ENCODE measurements at places on chromosomes 6 and 20.

DNA sequence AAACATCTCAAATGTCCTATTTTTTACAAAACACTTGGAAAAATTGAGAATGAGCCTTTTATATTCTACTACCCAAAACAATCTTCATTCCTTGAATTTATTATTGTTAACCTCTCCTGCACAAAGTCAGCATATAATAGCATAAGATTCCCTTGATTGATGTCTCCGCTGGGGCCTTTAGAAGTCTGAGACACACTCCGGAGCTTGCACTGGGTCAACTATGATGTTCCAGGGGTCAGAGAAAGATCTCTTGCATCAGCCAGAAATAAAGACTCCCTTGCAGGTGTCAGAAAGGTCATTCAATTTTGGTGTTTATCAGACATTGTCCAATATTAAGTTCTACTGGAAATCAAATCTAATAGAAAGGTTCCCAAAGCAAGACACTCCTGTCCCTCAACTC lies 29.7 kb upstream of the NHSL1 start:
- no peak for DNase-seq

DNA sequence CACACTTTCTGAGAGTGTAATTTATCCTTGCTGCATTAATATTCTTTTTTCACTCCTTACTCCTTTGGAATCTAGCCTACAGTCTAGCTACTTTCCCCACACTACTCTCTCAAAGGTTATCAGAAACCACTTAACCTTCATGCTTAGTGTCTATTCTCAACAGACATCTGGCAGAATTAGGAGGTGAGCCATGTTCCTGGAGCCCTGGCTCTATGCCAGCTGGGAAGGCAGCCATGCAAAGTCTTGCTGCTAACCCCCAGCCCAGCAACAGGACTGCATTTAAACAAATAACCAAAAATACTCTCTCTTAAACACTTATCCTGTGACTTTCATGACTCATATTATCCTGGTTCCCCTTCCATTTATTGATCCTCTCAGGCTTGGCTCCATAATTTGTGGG lies 260.2 kb downstream of the BCKDHB start:
- no peak for DNase-seq

DNA sequence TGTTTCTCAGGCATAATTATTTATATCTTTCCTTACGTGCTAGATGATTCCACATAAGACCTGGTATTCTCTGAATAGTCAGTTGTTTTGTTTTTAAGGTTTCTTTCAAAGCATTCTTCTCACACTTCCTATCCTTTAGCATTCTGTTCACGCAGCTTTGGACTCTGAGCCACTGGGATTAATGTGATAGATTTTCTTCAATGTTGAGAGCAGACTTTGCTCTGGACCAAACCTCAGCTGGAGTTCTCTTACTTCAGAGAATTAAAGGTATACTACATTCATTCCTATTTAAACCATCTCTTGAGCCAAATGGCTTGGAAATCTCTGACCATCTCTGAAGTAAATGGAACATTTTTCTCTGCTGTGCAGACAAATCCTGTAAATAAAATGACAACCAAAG lies 70.7 kb upstream of the TRAF3IP2 start:
- no peak for DNase-seq

DNA sequence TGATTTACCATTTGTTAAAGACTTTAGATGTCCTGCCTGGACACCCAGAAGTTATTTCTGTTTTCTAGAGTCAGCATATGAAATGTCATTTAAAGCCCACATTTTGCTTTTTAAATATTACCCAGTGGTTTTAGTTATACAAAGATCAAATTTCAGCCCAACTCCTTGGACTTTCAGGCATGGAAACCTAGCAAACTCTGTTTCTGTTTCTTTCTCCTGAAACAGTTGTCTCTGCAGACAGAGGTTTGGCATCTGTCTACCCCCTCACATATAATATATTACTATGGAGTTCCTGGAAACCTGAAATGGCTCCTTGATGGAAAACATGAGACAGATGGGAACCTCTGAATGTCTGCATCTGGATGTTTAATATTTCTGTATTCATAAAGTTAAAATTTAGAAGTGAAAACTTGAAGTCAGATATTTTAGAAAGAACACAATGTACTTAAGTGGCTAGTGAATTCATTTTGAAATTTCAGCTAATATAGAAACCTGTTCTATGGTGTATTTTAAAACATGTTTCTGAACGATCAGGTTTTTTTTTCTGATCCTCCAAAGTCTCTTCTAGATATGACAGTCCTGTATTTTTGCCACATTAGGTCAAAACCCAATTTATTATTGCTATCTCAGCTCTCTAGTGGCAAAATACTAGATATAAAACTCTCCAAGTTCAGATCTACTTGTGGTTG lies 743.3 kb downstream of the CD109 start:
- no peak for DNase-seq

DNA sequence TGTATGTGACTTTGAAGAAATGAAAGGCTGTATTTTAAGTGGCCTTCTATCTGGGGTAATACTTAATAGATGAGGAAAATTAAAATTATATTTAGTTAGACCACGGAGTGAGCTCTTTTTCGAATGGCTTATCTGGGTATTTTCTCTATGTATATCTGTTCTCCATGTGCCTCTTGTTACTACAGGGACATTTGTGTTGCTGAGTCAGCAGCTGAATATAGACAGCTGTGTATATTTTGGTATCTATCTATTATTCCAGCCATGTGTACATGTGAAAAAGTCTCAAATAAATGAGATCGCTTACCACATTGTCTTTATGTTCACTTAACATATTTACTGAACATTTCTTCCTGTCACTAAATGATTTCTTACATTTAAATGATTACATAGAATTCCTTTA lies 57.2 kb downstream of the TMEM200A start:
- DNase-seq = no peak

GRCh38 chr6:166203003-166203640 lies 35.5 kb upstream of the TBXT start:
- no peak for DNase-seq

DNA sequence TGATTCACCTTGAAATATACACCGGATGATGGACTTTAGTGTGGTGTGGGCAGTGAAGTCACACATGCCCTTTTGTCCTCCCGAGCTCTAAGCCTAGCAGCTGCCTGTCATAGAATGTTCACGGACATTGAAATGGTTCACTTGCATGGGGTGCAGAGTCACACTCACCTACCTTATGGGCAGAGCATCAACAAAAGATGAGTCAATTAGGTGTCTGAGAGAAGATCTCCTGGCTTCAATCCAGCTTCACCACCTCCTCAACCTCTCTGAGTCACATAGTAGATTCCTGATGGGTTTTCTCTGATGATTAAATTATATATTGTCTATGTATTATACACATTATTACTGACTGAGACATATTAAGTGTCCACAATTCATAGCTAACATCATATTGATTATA lies 48.1 kb upstream of the HLA-E start:
- DNase-seq = no peak

DNA sequence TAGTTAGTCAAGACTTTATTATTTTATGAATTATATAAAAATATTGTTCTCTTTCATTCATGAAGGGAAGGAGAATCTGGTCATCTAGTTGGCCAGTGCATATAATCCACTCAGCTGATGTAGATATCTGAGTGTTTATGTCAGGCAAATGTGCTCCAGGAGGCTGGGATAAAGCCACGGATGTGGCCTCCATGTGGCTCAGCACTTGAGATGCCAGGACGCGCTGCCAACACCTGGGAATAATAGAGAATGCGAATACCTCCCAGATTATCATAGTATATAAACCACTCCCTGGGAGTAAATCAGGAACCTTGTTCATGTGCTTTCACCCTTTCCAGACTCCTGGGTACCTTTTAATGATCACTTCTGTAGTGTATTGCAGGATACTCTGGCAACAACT lies 1006.0 kb downstream of the KIF16B start:
- DNase-seq = no peak

GRCh38 chr6:30712441-30712945 lies 4.6 kb downstream of the MDC1 start:
- no peak for DNase-seq

DNA sequence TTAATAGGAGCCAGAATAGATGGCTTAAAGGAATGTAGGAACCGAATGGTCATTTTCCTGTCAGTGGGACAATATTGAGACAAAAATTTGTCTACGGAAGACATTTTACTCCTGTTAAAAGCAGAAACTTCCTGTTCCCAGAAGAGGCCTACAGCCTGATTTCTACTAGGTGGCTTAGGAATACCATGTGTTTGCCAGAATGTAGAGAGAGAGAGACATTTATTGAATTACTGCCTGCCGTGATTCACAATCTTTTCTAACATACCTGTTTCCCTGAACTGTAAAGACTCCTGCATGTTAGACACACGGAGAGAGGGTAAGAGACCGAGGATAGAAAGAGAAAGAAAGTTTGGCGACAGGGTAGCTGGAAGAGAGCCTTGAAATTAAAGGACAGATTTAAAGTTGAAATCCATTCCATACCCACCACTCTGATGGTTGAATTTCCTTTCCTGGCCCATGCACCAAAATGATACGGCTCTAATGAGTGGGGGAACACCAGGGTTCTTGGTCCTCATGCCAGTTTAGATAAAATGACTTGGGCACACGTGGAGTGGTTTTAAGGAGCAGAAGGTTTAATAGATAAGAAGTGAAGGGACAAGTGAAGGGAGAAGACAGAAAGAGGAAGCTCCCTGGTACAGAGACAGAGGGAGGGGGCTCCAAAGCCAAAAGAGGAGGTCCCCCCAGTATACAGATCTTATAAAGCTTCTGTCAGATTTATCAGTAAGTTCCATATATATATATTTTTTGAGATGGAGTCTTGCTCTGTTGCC lies 22.5 kb downstream of the NCOA3 start:
- no peak for DNase-seq

DNA sequence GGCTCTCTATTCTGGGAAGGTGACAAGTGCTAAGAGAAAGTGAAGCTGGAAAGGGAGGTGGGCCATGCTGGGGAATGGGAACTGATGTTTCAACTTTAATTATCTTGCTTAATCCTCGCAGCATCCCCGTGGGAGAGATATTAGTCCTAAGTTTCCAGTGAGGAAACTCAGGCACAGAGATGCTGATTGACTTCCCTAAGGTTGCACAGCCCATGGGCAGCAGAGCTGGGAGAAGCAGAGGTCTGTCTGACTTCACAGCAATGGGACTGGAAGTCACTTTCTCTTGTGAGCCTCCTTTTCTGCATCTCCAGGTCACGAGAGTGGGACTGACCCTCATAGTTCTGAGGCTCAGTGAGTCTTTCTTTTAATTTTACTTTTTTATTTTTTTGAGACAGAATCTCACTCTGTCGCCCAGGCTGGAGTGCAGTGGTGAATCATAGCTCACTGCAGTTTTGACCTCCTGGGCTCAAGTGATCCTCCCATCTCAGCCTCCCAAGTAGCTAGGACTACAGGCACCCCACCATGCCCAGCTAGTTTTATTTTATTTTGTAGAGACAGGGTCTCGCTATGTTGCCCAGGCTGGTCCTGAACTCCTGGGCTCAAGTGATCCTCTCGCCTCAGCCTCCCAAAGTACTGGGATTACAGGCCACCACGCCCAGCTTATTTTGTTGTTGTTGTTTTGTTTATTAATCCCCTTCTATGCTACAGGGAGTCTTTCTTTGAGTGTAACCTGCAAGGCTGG lies 2.6 kb downstream of the RAB44 start:
- no peak for DNase-seq

GRCh38 chr6:3228046-3228671 lies 706 bp upstream of the TUBB2B start:
- DNase-seq = no peak

- no peak for DNase-seq
Measured at GRCh38 chr6:143634486-143634885, 43.3 kb upstream of the PHACTR2 start.

GRCh38 chr6:37582306-37582705 lies 82.6 kb upstream of the CCDC167 start:
- no peak for DNase-seq

GRCh38 chr6:41689171-41690008 lies 46.0 kb downstream of the TFEB start:
- DNase-seq = no peak

GRCh38 chr6:97401533-97401932 lies 118.5 kb upstream of the MMS22L start:
- no peak for DNase-seq

DNA sequence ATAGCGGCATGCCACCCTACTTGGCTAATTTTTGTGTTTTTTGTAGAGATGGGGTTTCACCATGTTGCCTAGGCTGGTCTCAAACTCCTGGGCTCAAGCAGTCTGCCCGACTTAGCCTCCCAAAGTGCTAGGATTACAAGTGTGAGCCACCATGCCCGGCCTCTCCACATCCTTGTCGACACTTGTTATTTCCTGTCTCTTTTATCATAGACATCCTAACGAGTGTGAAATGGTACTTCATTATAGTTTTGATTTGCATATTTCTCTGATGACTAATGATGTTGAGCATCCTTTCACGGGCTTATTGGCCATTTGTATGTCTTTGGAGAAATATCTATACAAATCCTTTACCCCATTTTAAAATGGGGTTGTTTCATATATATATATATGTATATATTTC lies 39.0 kb upstream of the ASXL1 start:
- no peak for DNase-seq

- DNase-seq = peak; percentile 42
Measured at GRCh38 chr20:24953621-24954133, 4.6 kb downstream of the CST7 start.

DNA sequence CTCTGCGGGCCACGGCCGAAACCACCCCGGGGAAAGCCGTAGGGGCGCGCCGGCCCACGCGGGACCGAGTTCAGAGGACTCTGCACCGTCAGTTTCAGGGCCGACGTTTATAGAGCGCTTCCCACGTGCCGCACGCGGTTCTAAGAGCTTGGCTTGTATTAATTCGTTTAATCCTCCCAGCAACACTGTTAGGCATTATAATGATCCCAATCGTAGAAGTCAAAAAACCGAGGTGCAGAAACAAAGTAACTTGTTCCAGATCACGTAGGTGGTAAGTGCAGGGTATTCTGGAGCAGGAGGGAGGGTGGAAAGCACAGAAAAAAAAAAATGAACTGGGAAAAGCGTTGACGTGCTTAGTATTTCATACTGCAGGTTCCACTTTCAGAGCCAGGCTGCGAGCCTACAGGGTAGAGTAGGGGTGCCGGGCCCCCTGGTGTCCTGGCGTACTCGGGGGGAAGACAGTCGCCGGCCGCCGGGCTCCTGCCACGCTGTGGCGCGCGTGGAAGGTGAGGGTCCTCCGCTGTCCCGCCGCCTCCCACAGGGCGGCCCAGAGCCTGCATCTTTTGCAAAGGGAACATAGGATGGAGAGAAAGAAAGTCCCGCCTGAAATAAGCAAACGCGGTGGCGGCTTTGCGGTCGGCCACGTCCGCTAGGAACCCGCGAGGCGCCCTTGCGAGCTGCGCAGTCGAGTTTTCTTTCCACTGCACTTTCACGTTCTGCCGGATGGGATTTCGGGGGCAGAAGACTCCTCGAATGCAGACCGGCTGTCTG lies 10.2 kb upstream of the FOXF2 start:
- DNase-seq = no peak

- no peak for DNase-seq
Measured at GRCh38 chr20:52945862-52946522, 26.2 kb upstream of the TSHZ2 start.
